Epithelial cell of esophagus (primary cell): ENCODE measurements at places on chromosomes 5 and 9.

DNA sequence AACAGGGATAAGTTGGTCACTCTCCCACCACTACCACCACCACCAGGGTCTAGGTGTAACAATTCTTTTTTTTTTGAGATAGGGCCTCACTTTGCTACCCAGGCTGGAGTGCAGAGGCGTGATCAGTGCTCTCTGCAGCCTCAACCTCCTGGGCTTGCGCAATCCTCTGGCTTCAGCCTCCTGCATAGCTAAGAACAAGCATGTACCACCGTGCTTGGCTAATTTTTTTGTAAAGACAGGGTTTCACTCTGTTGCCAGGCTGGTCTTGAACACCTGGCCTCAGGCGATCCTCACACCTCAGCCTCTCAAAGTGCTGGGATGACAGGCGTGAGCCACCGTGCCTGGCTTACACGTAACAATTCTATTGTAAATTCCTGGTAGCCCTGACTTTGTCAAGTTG, 27.5 kb downstream of the CORO2A start:
- DNase-seq, result peak; percentile 13

- no peak for DNase-seq
These were observed 13.1 kb downstream of the DNAJB5 start for GRCh38 chr9:35002623-35003022.

DNA sequence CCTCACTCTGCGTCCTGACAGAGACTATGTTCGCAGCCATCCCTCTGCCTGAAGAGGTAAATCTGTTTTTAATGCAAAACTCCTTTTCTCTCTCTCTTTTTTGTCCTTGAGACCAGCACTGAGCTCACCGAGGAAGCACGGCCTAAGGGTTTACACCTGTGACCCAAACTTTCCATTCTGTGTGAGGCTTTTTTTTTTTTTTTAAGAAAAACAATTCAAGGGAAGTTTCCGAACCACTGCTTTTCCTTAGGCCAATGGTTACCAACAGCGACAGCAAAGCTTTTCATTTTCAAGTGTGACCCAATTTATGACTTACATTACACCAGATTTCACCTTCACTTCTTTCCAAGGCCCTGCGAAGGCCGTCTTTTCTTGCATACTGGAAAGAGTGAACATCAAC, 205.9 kb downstream of the EFNA5 start:
- no peak for DNase-seq

DNA sequence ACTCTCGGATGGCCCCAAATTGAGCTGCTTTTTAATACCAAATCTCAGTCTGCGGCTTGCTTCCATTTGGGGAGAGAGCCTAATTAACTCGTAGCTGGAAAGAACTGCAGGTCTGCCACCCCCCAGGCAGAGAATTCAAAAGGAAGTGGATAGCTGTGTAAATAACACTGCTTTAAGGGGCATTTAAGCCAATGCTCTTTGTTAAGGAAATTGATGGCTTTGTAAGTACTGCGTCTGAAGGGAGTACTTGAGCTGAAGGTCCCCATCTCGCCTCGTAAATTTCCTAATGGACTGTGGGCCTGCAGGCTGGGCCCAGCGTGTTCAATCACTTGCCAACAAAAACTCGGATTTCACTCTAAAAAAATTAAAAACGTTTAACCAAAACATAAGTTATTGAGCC, 132.7 kb downstream of the PAPPA start:
- DNase-seq, result no peak

DNA sequence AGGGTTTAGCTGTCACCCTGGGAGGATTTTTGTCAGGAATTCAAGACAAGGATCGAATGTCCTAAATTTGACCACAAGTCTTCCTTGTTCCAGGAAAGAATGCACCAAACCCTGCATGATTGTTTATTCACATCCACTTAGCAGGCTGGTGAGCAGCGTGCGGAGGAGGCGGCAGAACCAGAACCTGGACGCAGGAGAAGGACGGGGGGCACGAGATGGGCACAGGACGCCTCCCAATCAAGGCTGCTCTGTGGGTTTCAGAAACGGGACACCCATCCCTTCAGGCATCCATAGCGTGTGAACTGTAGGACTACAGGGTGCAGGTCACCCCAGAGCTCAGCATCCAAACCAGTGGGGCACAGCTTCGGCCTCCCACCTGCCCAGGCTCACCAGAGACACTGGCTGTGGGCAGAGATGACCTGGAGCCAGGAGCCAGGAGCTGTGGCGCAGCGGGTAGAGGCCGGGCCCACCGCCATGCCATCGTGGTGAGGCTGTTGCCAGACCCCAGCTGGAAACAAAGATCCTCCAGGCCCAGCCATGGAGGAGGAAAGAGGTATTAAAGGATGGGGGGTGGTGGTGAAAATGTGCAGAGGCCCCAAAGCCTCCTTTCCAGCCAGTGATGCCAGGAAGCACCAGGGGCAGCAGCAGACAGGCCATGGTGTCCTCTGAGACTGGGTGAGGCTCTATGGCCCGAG, 32.3 kb upstream of the ADAMTS2 start:
- no peak for DNase-seq

- no peak for DNase-seq
These were observed 228.6 kb downstream of the NR3C1 start for GRCh38 chr5:143174714-143175398.

- DNase-seq, result peak; percentile 22
These were observed at the start of gene MCTP1 for GRCh38 chr5:95284572-95285408. Gene MCTP1, minus strand, starts transcription at chr5:95285094.

DNA sequence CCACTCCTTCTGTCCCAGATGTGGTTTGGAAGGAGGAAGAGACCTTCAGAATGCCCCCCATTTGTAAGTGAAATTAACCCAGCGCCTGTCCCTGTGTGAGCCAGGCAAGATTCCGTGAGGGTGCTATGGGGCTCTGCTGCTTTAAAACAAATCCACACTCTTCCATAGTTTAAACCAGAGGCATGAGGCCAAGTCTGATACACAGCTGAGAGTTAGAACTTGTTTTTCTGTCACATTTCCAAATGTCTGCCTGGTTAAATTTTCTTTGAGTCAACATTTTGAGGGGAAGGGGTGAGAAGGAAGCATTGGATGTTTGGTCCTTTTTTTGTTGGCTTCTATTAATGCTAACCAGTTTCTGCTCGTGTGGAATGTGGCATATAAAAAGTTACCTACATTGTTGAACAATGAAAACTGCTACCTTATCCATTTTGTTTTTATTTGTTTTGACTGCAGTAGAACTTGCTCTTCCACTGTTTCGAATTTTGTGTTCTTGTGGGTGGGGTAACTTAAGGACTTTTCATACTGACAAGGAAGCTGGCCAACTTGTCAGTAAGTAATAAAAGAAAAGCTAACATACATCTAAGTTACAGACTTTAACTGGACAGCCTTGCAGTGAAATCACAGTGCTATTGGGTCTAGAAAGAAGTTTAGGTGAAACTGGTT, 12.9 kb downstream of the RGMB start:
- peak; percentile 60 for DNase-seq

DNA sequence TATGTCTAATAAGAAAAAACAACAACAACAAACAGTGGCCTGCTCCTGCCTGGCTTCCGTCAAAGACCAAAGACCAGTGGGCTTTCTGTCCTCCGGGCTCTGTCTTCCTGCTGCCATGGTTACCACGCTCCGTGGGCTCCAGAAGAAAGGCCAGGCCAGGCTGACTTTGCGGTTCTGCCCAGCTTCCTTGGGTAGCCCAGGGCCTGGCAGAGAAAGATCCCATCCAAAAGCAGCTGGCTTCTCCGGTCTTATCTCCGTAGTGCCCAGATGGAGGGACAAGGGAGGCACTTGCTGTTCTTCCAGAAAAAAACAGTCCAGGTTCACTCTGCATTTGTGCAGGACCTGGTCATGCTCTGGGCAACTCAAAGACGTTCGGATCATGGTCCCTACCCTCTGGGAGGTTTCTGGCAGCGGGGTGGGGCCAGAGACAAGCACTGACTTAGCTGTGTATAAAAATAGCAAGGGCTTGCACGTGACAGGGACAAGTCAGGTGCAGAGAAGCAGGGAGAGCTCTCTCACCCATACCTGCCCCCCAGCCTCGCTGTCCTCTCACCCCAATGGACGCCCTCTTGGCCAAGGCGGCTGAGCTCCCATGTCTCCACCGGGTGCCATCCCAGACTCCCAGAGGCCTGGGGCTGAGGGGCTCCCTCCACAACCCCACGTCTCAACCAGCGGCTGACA, 212.2 kb downstream of the C9orf50 start:
- DNase-seq, result peak; percentile 29

DNA sequence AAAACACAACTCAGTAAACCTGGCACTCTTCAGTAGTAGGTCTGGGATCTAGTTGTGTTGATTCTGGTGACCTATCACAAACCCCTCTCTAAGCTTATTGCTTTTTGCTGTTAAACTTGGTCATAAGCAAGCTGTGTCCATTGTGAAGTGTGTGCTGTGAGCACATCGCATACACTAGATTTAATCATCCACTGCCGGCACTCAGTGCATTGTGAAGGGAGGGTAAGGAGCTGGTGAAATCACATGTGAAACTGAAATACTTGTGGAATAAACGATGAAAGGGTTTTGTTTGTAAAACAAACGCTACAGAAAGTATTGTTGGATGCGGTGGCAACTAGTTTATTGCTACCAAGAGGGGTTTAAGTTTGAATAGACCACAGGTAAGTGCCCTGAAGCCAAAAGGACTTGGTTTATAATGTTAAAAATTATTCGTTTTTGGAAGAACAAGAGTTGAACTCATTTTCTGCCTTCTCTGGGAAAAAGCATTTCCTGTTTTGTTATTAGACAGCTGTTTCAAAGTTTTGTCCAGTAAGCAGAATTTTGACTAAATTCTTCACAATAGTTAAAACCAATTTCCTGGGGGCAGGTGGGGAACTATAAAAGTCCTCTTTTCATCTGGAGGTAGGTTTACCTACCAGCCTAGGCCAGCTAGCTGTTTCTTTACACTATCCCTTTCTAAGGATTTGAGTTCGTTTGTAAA, 24.6 kb downstream of the TJP2 start:
- DNase-seq, result no peak

DNA sequence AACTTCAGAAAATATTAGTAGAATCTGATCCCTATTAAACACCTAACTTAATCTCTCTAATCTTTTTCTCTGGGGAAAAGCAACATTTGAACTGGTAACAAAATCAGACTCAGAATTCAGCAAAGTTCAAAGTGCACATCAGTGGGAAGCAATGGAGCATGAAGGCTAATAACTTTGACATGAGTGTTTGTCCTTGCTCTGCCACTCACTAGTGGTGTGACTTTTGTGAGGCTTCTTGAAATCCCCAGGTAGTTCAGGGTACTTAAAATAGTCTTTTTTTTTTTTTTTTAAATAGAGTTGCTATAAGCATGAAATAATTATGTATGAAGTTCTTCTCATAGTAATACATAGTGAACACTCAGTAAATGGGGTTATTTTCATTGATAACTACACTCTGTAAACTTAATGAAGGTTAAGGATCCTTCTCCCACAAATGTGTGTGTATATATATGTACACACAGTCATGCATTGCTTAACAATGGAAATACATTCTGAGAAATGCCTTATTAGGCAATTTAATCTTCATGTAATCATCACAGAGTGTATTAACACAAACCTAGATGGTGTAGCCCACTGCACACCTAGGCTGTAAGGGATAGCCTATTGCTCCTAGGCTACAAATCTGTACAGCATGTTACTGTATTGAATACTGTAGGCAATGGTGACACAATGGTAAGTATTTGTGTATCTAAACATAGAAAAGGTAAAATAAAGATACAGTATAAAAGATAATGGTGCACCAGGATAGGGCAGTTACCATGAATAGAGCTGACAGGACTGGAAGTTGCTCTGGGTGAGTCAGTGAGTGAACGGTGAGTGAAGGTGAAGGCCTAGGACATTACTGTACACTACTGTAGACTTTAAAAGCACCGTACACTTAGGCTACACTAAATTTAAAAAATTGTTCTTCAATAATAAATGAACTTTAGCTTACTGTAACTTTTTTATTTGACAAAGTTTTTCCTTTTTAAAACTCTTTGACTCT, 73.3 kb upstream of the HMHB1 start:
- DNase-seq, result peak; percentile 54

GRCh38 chr5:135306557-135306956, 92.5 kb downstream of the MACROH2A1 start:
- DNase-seq, result no peak

GRCh38 chr5:58266402-58266801, 193.5 kb downstream of the PLK2 start:
- no peak for DNase-seq

GRCh38 chr5:168301593-168302390, 10.3 kb downstream of the WWC1 start:
- peak; percentile 91 for DNase-seq

DNA sequence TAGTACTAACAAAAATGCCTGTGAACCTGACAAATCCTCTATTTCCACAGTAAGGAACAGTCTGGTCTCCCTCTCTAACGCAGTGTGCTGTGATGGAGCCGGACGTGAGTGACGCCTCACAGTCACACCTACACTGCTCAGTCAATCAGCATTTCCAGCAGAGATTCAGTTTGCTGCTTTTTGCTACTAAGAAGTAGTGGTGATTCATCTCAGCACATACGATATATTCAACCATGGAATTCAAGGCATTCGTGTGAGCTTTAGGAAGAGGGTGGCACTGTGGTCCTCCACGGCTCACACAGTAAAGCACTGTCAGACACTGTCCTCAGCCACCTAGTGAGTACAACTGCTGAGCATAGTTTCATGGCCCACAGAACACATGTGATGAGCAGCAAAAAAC, 70.9 kb downstream of the SETX start:
- DNase-seq, result no peak

DNA sequence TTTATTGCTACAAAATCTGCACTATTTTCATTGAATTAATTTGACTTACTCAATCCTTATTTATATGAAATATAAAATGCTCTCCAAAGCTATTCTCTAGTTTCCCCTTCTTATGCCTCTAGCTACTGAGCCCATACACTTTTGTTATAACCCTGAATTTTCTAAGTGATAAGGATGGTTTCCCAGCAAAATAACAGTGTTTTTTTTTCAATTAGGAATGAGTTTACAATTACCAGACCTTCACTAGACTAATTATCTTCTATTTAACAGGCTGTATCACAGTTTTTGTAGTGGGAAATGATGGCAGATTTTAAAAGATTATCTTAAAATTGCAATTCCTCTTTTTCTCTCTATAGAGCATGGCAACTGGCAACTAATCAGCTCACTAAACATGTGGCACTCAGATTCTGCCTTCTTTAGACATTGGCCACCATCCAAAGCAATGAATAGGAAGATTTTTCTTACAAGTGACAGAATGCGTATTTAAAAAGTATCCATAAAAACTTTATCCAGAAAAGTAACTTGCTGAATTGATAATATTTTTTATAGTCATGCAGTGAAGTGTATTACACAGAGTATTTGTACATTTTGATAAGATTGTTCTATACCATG, 585.7 kb upstream of the ZNF608 start:
- no peak for DNase-seq
